ENCODE measurements at places on chromosomes 5 and 9.

GRCh38 chr9:16202914-16203728 lies 650.3 kb downstream of the CCDC171 start:
- DNase-seq = no peak

GRCh38 chr5:149581931-149582768 lies 852 bp downstream of the ARHGEF37 start:
- peak; percentile 77 for DNase-seq

DNA sequence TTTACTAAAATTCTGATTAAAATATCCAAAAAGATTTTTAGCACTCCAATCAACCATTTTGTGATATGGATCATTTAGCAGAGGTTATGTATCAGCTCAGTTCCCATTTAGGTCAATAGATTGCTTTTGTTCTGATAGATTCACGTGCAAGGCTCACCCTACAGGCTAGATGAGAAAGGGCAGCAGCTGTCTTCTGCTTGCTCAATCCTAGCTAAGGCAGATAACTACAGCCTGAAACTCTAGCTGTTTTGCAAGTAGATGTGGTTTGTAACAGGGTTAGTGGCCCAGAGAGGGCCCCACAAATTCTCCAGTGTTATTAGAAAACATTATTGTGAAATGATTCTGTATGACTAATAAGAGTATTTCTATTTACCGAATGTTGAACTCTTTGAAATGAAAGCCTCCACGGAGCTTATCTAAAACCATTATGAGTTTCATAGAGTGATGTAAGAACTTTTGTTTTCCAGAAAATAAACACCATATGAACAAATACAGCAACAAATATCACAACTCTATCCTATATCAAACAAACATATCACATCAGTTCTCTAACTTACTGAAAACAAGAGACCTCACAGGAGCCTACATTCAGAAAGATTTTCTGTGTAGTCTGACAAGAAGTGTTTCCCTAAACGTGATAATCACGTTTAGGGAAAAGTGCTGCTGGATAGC lies 841.9 kb upstream of the ACO1 start:
- no peak for DNase-seq

DNA sequence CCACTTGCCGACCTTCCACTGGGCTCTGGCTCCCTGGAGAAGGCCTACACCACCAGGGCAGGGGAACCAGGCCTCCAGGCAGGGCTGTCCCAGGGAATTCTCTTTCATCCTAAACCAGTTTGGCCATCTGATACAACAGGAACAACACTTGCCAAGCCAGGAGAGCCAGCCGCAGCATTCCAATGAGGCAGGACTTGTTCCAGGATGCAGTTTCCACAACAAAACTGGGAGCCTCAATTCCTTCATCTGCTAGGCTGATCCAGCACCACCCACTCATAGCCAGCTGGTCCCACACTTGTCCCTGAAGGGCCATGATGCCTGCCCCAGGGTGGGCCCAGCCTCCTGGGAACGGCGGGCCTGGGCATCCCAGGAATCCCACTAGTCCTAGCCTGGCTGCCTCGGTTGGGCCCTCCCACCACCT lies 26.0 kb downstream of the BICD2 start:
- DNase-seq = peak; percentile 91

GRCh38 chr5:56686337-56687195 lies 128.8 kb upstream of the MAP3K1 start:
- DNase-seq = no peak

GRCh38 chr9:96139592-96140295 lies 162.2 kb downstream of the HSD17B3 start:
- DNase-seq = no peak

GRCh38 chr5:35488055-35488454 lies 129.6 kb upstream of the SPEF2 start:
- DNase-seq = no peak

DNA sequence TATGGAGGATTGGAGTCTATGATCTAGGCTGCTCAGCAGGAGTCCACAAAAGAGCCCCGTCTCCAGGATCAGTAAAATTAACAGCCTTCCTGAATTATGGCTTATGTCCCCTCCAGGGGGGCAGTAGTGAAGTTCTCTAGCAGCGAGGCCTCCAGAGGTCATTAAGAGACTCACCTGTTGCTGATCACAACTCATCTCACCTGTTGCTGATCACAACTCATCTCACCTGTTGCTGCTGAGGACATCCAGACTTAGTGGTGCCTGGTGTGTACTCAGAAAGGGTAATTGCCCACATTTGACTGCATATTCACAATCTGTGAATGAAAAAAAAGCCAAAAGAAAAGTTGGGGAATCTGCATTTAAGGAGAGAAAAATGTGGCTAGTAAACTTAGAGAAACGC lies 129.5 kb downstream of the SMARCA2 start:
- DNase-seq = no peak
